Activated CD4-positive, alpha-beta memory T cell treated with anti-CD3 and anti-CD28 coated beads, Interleukin-2, amount 10 ng/mL, durations not matched to agents 7 days and 5 days (primary cell): ENCODE measurements at places on chromosomes 1 and 21.

DNA sequence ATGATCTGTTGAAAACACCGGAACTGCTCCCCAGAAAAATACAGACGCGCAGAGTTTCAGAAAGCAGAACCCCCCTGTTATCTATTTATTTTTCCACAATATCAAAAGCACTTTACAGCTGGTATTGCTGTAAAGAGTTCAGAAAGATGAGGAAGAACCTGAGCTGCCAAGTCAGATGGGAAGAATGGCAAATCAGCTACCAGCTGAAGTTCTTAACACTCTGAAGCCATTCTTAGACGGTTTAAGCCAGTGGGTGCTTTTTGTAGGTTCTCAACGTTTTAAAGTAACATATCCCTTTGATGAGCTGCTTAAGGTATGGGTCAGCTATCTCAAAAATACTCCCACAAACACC, 714 bp upstream of the AKIRIN1 start:
- DNase-seq: no peak

- no peak for DNase-seq
Observed at GRCh38 chr1:9573723-9574122, 15.0 kb upstream of the TMEM201 start.

DNA sequence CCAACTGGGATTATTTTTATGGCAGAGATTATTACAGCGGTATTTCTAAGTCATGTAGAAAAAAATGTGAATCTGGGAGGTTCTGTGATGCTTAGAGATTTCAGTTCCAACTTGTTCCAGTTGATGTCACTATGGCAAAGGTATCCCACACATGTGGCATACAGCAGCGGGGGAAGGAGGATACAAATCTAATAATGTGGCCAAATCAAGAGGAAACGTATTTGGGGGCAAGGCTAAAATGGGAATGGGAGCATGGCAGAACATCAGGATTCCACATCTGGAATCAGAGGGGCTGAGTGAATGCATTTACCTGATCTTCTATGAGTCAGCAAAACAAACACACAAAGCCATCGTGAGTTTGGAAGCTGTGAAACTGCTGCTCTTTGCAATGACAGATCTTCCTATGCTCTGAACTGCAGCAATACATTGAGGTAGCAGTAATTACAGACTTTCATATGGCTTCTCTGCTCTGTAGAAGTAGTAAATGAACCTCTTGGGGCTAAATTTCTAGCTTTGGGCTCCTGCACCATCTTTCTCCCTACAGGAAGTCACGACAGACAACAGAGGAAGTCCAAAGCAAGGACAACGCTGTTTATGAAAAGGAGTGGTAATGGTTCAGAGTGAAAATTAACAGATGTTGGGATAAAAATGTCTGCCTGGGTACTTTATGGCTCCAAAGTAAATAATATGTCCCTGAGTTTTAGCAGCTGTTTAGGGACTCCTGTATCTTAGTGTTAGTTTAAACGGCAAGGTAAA, 55.5 kb downstream of the GABPA start:
- DNase-seq: no peak

- no peak for DNase-seq
Observed at GRCh38 chr1:218266356-218266755, 18.7 kb upstream of the RRP15 start.

GRCh38 chr1:224378855-224379631, 22.4 kb downstream of the CNIH4 start:
- no peak for DNase-seq

DNA sequence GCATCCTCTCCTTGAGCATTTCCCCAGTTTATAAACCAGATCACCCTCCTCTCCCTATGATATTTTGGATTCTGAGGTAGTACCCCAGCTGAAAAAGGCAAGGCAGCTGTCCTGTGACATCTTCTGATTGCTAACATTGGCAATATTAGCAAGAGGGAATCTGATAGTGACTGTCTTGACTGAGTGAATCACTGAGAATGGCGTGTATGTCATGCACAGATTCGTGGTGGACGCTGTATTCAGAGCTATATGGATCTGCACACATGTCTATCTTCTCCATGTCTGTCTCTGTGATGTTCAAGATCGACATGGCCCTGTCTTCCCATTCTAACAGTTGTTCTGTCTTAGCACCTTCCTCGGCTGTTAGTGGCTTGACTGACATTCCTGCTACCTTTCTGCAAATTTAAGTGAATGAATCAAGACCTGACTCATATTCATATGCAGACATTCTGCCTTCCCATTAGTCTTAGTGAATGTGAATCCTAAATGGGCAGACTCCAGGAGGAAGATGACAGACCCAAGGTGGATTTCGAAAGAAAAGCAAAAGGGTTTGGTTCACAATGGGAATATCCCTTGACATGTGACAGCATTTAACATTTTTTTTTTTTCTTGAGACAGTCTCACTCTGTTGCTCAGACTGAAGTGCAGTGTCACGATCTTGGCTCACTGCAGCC, 97.7 kb downstream of the PGBD5 start:
- no peak for DNase-seq

- DNase-seq: no peak
Observed at GRCh38 chr21:30625449-30626165, 5.2 kb downstream of the KRTAP20-4 start.

DNA sequence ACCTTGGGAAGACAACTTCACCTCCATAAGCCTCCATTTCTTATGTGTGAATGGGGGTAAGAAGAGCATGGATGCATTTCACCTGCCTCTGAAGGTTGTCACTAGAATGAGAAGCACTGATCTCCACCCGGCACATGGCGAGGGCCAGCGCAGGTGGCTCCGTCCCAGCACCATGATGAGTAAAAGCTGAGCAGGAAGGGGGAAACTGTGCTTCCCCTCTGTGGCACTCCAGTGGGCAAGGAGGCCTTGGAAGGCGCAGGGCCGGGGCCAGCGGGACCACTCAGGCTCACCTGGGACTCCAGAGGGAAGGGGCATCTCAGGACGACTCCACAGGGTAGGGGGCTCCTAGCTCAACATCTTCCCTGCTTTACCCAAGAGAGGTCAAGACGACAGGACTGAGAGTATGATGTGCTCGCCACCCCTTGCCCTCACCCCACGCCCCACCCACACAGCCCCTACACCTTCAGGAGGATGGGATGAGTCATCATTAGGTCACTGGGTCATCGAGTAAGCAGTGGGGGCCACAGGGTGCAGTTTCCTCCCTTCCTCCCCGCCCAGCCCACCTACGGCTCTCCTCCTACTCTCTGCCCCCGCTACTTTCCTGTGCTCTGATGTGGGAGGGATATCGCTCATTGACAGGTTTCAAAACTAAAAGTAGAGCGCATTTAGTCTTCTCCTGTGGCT, 112.1 kb downstream of the HIVEP3 start:
- peak; percentile 54 for DNase-seq

GRCh38 chr1:234955107-234955731, 173.4 kb downstream of the TOMM20 start:
- no peak for DNase-seq

DNA sequence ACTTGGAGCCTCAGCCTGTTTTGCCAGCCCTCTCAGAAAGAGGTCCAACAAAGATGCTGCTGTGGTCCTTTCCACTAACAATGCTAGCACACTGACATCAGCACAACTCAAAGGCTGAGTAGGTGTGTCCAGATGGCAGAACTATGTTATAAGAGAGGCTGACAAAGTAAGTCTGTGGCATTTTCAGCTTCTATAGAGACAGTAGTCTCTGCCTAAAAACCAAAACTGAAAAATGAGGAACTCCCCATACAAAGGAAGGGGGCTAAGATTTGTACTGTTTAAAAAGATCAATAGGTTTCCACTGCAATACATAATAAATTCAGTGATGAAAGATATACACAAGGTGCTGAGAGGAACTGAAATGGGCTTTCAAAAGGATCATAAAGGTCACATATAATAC, 12.3 kb downstream of the ERO1B start:
- no peak for DNase-seq

- no peak for DNase-seq
Observed at GRCh38 chr1:95353194-95353593, 119.2 kb downstream of the RWDD3 start.

GRCh38 chr1:107936498-107937481, 28.2 kb downstream of the VAV3 start:
- peak; percentile 48 for DNase-seq

DNA sequence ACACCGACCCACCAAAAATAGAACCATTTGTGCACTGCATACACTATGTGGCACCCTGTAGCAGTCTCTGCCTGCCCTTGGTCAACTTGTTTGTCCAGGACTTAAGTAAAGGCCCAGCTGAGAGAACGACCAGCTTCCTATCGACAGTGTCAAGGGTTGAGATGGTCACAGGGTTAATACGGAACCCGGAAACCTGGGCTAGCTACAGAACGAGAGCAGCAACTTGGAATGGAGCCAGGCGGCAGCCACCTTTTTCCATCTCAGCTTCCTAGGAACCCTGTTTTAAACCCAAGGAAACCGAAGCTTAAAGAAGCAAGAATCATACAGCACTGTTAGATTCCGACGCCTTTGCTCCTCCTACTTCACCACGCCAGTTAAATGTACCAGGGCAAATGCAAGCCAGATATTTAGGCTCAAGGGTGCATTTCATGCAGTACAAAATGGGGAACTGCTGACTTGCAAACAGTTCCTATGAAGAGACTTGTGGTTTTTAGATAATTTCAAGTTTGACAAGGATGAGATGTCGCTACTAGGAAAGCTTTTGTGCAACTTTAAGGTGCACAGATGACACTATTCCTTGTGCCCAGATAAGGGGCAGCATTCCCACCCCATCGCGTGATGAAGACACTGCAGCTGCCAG, 35.5 kb downstream of the SLC66A1 start:
- DNase-seq: no peak

DNA sequence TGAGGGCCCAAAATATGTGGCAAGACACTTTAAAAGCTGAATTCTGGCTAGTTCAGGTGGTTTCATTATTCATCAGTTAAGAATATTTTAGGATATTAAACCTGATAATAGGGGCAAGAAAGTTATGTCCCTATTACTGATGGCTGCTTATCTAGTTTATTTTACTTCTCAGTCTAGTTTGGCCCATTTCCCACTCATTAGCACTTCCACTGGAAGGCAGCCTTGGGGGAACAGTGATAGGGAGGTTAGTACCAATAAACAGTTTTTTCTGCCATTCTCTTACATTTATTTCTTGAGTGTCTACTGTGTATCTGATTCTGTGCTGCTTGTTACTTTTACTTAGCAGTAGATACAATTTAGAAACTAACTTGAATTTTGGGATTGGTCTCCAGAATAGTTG, 9.0 kb downstream of the PPP1R12B start:
- DNase-seq: no peak

GRCh38 chr1:189958756-189959155, 518.9 kb downstream of the BRINP3 start:
- DNase-seq: no peak

DNA sequence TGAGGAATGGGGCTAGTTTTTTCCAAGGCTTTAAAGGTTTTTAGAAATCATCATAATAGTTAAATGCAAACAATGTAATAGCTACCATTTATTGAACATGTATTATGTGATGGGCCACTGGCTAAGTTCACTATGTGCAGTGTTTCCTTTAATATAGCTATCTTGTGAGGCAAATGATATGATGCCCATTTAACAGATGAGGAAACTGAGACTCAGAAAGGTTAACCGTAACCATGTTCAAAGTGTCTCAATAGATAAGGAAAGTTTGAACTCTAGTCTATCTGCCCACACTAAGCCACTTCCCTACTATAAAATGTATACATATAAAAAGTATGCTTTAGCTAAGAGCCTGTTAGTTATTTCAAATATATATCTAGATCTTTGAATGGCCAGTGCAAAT, 64.8 kb downstream of the GNG12 start:
- no peak for DNase-seq

DNA sequence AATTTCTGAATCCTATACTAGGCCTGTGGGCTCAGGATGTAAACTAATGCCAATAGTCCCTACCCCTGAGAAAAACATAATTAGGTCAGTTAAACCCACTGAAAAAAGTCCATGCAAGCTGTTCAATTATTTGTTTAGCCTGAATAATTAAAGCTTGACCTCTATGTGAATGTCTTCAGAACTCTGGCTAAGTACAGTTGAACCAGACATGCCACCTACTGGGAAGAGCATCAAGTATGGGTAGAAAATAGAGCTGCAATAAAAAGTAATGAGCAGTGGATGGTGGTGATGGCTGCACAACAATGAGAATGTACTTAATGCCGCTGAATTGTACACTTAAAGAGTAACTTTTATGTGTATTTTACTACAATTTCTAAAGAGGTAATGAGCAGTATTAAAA, 23.6 kb upstream of the SLC19A2 start:
- no peak for DNase-seq

- no peak for DNase-seq
Observed at GRCh38 chr1:197247465-197247864, 20.6 kb upstream of the CRB1 start.

DNA sequence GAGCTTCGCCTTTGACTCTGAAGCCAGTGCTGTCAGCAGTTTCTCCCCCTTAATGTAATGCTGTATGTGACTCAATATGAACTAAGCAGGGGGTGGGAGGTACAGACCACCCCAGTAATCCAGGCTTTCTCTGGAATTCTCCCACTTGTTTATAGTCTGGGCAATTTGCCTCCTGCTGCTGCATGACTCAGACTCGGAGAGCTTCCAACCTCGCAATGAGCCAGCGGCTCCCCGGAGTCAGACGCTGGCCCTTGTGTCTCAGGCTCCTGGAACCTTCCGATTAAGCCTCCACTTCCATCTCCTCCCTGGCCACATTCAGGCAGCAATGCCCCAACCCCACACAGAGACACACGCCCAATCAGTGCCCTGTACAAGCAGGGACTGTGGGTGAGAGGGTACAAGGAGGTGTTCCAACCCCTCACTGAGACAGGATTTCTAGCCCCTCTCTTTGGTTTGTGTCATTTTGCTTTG, 471.7 kb upstream of the VAMP3 start:
- no peak for DNase-seq

DNA sequence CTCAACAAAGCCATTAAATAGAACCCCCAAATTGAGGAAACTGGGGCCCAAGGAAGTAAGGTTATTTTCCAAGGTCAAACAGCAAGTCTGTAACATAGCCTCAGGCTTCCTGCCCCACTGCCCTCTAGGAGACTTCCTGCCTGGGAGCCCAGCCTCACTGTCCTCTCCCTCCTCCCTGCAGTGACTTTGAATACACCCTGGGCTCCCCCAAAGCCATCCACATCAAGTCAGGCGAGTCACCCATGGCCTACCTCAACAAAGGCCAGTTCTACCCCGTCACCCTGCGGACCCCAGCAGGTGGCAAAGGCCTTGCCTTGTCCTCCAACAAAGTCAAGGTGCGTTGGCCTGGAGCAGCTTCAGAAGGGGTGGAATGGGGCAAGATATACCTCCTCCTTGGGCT, 18.3 kb downstream of the GRHL3 start:
- DNase-seq: no peak

GRCh38 chr1:2416403-2416802, 4.0 kb upstream of the PEX10 start:
- peak; percentile 61 for DNase-seq

GRCh38 chr1:20446796-20447195, 39.2 kb downstream of the CAMK2N1 start:
- DNase-seq: no peak
